T-helper 1 cell treated with Interleukin-12 subunit alpha and Interleukin-12 subunit beta and Interleukin-4 antibody, amounts not matched to agents 30 ng/mL and 1 ng/mL, for 36 hours (primary cell): ENCODE measurements at places on chromosomes 7 and 10. TPM values are rescaled to one million over a fixed set of nuclear protein-coding genes. Genes with fewer than 3 reads are reported as not detected.

The STEAP1B gene
- 0.39 and 0.41 TPM in 2 replicates for total RNA-seq

The TDRD1 gene
- 0.05 and 0.10 TPM in 2 replicates for total RNA-seq

The KIF20B gene
- total RNA-seq = 45.1 and 49.4 TPM in 2 replicates

The HOXA1 gene
- total RNA-seq = 0.22 and 0.41 TPM in 2 replicates

The TFEC gene
- 0.17 TPM in 1 of 2 replicates, not detected in the other for total RNA-seq

The CALML3 gene
- not detected in 2 replicates for total RNA-seq

The FAM221A gene
- total RNA-seq = 4.2 and 6.5 TPM in 2 replicates

The ATP6V1F gene
- total RNA-seq = 125 and 127 TPM in 2 replicates

The SPOCK2 gene
- 341 and 344 TPM in 2 replicates for total RNA-seq

The MLXIPL gene
- not detected in 2 replicates for total RNA-seq

The RARRES2 gene
- not detected in 2 replicates for total RNA-seq

The PLPP4 gene
- not detected in 2 replicates for total RNA-seq

The ITGA8 gene
- not detected in 2 replicates for total RNA-seq

The MYOZ1 gene
- total RNA-seq = not detected in 2 replicates

The TMEM213 gene
- 3.7 and 4.6 TPM in 2 replicates for total RNA-seq
